Stimulated activated CD8-positive, alpha-beta memory T cell treated with anti-CD3 and anti-CD28 coated beads, Interleukin-2, amount 100 ng/mL, for 1 hour (primary cell): ENCODE measurements at places on chromosomes 7 and 10.

DNA sequence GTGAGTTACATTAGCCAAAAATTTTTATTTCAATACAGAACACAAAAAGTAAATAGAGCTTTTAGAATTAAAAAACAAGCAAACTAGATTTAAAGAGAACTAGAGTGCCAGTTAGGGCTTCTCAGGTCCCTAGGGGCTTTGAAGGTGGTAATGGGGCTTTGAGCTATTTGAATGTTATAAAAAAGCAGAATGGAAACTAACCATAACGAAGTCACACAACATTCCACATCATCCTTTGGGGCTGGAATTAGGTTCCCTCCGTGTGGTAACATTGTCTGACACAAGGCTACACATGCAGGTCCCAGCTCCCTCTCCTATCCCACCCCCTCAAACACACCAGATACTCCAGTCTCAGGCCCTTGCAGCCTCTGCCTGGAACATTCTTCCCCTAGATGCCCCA, 15.3 kb downstream of the JAZF1 start:
- no peak for DNase-seq

- no peak for DNase-seq
These were observed 19.7 kb upstream of the PRPF18 start for GRCh38 chr10:13567030-13567429.

- no peak for DNase-seq
These were observed 17.6 kb upstream of the CRHR2 start for GRCh38 chr7:30699706-30700495.

- no peak for DNase-seq
These were observed 331.4 kb downstream of the PTPRN2 start for GRCh38 chr7:158256091-158256816.

GRCh38 chr10:117546020-117546580, 3.6 kb downstream of the EMX2 start:
- no peak for DNase-seq

DNA sequence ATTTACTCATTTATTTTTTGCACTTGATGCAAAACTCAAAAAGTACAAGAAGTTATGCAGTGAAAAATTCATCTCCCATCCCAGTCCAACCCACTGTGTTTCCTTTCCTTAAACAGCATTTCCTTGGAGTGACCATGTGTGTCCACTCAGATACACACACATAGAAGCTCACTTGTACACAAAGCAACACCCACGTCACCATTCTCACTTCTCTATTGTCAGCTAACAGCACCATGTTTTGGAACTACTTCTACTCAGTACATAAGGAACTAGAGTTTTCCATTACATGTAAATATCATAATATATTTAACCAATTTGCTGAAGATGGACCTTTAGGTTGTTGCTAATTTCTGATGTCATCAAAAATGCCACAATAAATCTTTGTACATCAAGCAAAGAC, 167.6 kb downstream of the GRID1 start:
- DNase-seq, result no peak
